ENCODE measurements at places on chromosomes 12 and 14.

DNA sequence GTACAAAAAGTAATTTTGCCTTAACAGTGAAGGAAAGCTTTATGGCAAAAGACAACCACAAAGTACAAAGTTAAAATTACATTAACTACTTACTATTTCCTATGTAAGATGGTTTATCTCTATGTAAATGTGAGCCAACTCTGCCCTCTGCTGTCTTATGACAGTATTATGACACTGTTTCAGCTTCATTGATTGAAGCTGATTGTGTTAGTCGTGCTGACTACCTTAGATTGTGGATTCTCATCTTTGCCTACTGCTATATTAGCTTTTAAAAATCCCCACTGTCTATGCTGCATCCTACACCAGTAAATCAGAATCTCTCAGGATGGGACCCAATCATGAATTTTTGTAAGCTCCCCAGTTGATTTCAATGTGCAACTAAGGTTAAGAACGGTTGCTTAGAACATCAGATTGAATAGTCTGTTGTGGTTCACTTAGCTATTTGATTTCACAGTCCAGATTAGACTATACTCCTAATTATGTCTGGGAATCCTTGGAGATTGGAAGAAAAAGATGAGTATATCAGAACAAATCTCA, 12.2 kb upstream of the SPTB start:
- DNase-seq = peak; percentile 60

GRCh38 chr14:64147126-64147790, 146.9 kb downstream of the ESR2 start:
- DNase-seq = no peak

DNA sequence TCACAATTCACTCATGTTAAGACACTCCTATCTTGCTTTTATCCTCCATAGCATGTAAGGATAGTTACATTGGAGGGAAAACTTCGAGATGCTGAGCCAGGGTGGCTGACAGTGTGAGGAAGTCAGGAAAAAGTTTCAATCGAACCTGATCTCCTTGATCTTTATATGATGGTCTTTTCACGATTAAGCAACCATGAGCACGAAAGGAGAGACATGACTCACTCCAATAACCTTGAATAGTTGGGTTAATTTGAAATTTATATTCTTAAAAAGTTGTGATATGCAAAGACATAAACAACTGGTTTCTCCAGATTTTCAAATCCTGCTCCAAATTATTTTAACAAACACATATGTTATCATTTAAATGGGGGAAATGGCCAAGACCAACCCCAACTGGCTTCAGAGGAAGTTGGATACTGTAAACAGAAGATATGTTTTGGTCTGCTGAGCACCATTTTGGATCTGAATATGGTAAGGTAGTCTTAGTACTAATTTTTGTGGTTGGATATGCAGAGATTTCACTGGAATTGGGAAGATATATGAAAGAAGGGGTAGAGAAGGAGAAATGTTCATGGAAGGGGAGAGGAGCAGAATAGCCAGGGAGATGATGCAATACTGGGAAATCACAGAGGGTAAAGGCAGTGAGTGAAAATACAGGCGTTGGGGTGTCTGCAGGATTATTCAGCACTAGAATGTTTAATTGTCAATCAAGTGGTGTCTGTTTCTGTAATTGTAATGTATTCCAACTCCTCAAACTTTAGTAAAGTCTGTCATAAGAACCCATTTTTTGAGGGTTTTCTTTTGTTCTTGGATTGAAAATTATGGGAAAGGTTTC, 185.2 kb upstream of the SLC38A2 start:
- no peak for DNase-seq

DNA sequence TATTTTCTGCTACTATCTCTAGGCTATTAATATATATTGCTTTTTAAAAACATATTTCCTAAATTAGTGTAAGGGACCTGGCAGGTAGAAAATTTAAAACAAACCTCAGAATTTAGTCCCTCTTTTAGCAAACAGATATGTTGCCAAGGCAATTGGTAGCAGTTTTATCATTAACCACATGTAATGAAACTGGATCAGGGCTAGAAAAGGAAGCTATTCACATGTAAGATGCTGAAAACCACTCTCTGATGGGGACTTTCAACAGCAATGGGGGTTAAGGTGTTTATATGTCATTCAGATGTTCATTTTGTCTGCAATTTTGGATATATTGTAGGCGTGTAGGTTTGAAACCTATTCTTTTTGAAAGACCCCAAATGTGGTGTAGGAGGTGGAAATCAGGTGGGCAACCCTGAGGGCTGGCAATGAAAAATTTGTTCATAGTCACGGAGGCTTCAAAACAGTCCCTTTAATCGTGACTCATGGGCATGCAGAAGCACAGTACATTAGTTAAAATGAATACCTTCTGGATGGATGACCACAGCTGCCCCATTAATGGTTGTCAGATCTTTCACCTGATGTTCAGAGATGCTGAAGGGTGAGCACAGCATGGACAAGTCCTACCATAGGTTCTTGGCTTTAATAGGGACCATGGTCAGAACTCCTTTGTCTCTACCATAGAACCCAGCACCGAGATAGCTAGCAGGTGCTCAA, 5.9 kb upstream of the PKP2 start:
- no peak for DNase-seq

- no peak for DNase-seq
Measured at GRCh38 chr12:132508491-132508740, 18.5 kb downstream of the FBRSL1 start.
